ENCODE measurements at places on chromosomes 5 and 9.

DNA sequence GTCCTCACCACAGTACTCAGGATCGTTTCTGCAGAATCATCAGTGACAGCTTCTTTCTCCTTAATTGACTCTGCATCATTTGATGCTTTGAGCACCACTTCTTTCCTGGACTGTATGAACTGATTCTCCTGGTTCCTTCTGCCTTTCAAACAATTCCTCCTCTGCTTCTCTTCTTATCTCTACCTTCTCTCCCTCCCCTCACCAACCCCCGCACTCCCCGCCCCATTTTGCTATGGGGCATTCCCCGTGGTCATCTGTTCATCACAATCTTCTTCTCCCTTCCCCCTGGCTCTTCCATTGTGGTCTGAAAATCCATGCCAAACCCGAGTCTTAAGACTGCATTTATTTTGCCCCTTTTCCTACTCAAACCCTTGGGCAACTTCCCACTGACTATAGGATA lies 57.9 kb downstream of the FAM78A start:
- no peak for DNase-seq

DNA sequence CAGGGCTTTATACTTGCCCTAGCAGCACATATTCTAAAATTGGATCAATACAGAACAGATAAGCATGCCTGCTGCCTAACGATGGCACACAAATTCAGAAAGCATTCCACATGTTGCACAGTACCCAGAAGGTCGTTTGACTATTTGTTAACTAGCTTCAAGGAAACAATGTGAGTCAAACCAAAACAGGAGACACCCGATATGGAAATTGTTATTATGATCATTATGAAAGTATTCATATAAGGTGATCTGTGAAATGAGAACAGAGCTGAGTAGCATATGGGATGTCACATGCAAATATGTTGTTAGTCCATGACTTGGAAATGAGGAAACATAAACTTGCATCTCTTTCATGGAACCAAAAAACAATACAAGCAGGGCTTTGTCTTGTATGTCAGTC lies 56.3 kb upstream of the BICD2 start:
- DNase-seq = no peak

DNA sequence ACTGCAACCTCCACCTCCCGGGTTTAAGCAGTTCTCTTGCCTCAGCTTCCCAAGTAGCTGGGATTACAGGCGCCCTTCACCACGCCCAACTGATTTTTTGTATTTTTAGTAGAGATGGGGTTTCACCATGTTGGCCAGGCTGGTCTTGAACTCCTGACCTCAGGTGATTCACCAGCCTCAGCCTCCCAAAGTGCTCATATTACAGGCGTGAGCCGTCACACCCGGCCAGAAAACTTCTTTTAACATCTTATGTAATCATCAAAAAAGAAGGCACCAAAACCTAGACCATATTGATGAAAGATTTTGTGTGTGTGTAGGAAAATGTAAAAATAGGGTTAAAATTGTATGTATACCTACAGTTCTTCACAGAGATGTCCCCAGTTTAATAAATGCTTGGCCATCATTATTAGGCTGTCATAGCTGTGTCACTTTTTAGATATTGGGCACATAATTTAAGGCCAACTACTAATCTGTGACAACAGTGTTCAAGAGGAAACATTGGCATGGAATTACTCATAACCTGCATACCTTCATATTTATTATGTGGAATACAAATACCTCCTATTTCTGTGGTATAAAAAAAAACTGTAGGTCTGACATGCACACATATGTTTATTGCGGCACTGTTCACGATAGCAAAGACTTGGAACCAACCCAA lies 44.4 kb downstream of the RAD50 start:
- DNase-seq = no peak

- DNase-seq = no peak
These were observed 150.2 kb upstream of the CCDC152 start for GRCh38 chr5:42606464-42606869.

- DNase-seq = no peak
These were observed 77.3 kb upstream of the ZNF366 start for GRCh38 chr5:72584466-72584865.

GRCh38 chr5:142830241-142831008 lies 60.2 kb downstream of the ARHGAP26 start:
- DNase-seq = no peak

DNA sequence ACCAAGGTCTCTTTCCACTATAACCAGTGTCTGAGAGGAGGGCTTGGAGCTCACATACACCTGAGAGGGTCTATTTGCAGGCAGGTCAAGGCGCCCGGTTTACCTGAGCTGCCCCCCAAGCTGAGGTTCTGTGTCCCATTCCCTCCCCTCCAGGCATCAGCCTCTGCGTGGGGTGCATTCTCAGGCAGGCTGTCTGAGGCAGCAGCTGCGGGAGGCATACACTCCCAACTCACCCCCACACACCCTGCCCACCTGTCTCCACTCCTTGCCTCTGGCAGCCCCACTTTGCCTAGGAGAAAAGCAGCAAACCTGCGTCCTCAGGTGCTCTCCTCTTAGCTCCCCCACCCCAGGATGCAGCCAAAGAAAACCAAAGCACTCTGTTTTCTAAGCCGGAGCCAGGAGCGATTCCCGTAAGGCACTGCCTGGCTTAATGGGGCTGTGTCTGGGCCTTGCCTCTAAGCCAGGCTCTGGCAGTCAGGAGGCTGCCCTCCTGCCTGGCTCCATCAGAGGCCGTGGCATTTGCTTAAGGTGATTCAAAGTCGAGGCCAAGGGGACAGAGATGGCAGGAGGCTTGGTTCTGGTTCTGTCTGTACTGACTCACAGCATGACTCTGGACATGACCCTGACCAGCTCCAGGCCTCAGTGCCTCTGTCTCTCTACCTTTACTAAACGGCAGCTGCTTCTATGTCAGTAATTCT lies 139.2 kb upstream of the TRIM32 start:
- no peak for DNase-seq

DNA sequence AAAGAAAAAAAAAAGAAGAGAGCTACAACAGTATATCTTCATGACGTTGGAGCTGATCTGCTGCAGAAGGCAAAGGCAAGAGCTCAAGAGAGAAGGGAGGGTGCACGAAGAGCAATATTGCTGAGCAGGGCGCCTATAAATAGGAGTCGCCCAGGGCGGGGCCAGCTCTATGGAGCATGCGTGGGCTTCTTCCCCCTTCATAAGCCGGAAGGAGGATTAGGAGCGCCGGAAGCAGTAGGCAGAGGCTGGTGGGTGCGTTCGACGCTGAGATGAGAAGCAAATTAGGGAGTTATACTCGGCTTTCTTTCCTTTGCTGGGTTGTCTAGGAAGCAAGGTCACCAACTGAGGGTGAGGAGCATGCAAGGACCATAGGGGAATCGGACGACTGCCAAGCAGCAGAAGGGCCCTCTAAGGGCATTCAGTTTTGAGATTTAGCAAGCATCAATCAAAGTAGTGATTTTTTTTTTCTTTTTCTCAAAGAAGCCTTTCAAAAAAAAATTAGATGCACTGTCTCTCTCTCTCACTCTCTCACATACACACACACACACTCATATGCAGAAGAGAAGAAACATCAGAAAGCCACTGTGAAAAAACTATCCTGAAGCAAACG lies 496.7 kb downstream of the ENC1 start:
- DNase-seq = no peak

GRCh38 chr9:114924327-114924726 lies 6.1 kb downstream of the TNFSF8 start:
- DNase-seq = no peak

- no peak for DNase-seq
These were observed 23.2 kb upstream of the SLC25A51 start for GRCh38 chr9:37927132-37927531.

DNA sequence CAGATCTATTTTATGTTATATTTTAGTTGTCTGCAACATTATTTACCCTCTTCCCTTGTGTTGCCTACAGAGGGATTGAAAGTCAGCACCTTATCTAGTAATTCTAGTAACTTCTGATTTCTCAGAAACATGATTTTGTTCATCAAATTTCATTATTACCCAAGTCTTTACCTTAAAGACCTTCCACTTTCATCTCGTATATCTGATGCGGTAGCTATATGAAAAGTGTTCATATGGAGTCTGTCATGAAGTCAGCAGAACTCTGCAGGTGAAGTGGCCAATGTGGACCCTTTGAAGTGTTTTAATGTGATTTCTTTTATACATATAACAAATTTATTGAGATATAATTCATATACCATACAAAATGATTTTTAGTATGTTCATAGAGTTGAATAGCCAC lies 40.0 kb downstream of the SLC44A1 start:
- DNase-seq = no peak

- DNase-seq = no peak
These were observed 375.7 kb downstream of the CAAP1 start for GRCh38 chr9:26516773-26517343.

DNA sequence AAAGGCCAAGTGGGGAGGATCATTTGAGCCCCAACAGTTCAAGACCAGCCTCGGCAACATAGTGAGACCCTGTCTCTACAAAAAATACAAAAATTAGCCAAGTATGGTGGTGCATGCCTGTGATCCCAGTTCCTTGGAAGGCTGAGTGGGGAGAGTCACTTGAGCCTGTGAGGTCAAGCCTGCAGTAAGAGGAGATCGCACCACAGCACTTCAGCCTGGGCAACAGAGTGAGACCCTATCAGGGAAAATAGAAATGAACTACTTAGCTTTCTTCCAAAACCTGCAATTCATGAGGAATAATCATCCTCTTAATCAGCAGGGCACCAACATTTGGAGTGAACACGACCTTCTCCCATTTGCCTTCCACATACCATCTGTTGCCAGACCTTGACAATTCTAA lies 96.1 kb downstream of the OR2K2 start:
- DNase-seq = no peak

GRCh38 chr9:124122321-124122720 lies 110.8 kb downstream of the LHX2 start:
- no peak for DNase-seq

- DNase-seq = no peak
These were observed 895.9 kb downstream of the TLE4 start for GRCh38 chr9:80467632-80468031.

GRCh38 chr9:35712762-35713400 lies 19.1 kb downstream of the TLN1 start:
- no peak for DNase-seq

DNA sequence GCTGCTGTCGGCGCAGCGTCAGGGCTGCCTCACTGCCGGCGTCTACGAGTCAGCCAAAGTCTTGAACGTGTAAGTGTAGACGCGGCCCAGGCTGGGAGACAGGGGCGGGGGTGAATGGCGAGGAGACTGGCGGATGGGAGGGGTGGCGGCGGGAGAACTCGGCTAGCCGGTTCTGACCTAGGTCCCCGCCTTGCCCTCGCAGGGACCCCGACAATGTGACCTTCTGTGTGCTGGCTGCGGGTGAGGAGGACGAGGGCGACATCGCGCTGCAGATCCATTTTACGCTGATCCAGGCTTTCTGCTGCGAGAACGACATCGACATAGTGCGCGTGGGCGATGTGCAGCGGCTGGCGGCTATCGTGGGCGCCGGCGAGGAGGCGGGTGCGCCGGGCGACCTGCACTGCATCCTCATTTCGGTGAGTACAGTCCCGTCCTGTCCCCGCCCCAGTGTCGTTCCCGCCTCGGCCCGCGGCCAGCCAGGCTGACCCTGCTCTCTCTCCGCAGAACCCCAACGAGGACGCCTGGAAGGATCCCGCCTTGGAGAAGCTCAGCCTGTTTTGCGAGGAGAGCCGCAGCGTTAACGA lies 745 bp downstream of the GADD45G start:
- no peak for DNase-seq

- DNase-seq = no peak
These were observed 155.0 kb downstream of the MAN2A1 start for GRCh38 chr5:109844695-109845094.

DNA sequence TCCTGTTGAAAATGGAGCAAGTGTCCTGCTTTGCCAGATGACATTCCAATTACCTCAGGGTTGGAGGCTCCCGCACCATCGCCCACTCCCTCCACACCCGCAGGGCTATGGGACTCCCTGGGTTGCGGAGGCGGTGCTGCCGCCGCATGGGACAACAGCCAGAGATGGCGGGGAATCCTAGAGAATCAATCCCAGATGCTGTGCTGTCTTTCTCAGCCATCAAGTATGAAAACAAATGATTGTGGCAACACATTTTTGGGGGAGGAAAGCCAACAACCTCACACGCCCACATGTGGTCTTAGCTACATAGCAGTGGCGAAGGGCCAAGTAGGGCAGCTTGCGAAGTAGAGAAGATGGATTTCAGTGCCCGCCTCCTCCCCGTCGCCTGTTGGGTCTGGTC lies 46.7 kb downstream of the IL31RA start:
- no peak for DNase-seq

DNA sequence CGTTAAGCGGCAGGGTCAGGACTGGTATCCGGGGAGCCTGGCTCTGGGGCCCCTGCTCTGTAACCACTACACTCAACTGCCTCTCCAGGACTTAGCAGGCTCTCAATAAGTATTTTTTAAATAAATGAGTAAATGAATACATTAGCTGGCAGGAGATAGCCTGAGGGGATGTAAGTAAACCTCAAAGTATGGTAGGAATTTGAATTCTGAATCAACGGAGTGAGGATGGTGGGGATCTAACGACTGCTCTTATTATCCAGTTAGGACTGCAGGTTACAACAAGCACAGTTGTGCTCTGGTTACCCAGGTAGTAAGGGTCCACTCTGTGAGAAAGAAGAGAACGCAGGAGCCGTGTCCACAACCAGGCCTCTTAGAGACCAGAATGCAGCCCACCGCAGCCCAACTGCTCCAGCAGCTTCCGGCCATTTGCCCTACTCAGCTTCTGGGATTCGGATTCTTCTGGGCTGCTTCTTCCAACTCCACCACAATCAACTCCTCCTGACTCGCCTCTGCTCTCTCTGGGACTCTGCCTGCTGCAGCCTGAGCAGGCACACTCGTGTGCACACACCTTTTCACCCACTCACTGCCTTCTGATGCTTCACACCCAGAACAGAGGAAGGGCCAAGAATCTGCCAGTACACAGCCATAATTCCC lies 52.6 kb downstream of the MED27 start:
- no peak for DNase-seq

GRCh38 chr5:91266184-91266705 lies 116.9 kb downstream of the ARRDC3 start:
- no peak for DNase-seq

DNA sequence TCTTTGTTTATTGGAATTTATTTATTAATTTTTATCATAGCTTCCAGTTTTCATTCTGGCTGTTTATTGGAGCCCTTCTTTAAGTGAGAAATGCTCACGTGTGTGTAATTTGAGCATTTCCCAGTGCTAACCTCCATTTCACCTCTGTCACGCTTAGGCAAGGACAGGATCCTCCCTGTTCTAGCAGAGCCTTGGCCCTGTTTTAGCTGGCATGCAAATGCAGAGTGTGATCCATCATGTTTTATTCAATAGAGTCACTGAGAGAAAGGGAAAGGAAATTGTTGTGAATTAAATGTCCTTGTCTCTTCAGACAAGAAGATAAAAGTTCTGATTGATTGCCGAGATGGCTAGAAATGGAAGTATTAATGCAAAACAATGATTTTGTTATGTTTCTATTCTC lies 137.3 kb upstream of the ACO1 start:
- DNase-seq = no peak

GRCh38 chr5:2017540-2018389 lies 135.0 kb upstream of the IRX4 start:
- DNase-seq = no peak

DNA sequence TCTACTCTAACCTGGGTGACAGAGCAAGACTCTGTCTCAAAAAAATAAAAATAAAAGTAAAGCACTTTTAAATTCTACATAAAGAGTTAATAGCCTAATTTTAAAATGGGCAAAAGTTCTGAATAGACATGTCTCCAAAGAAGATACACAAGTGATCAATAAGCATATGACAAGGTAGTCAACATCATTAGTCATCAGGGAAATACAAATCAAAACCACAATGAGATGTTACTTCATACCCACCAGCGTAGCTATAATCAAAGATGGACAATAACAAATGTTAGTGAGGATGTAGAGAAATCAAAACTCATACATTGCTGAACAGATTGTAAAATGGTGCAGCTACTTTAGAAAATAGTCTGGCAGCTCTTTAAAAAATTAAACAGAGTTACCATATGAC lies 64.1 kb downstream of the IQGAP2 start:
- DNase-seq = no peak

All from right renal pelvis (tissue), 4 donors.